ENCODE measurements at places on chromosomes 1 and 21.

GRCh38 chr1:170530972-170531757, 801 bp upstream of the GORAB start:
- no peak for DNase-seq

DNA sequence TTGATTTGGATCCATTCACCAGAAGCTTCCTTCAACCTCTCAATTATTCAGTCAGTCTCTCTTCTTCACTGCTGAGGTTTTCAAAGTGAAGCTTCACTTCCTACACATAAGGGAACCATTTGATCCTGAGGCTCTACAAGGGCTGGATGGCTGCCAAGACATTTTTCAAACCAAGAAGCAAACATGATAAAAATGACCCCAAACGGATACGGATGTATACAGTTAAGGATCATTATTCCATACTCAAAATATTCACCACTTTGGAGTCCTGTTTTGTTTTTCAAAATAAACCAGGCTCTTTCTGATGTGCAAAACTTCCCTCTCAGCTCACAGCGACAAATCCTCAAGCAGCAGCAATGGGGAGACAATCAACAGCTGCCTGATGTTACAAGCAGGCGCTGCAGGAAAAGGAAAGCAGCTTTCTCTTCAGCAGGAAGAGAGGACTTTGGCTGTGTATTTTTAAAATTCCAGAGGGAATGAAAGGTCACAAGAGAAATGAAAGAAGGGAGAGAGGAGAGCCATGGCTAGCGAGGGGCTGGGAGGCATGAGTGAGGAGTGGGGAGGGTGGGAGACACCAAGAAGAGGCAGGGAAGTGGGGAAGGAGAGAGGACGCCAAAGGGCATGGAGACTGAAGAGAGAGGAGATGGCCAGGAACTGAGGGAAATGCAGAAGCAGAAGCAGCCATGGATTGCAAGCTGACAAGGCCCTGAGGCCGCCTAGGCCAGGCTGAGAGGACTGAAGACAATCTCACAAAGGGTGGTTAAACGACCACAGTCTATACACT, 145.4 kb downstream of the SLC45A1 start:
- peak; percentile 48 for DNase-seq

DNA sequence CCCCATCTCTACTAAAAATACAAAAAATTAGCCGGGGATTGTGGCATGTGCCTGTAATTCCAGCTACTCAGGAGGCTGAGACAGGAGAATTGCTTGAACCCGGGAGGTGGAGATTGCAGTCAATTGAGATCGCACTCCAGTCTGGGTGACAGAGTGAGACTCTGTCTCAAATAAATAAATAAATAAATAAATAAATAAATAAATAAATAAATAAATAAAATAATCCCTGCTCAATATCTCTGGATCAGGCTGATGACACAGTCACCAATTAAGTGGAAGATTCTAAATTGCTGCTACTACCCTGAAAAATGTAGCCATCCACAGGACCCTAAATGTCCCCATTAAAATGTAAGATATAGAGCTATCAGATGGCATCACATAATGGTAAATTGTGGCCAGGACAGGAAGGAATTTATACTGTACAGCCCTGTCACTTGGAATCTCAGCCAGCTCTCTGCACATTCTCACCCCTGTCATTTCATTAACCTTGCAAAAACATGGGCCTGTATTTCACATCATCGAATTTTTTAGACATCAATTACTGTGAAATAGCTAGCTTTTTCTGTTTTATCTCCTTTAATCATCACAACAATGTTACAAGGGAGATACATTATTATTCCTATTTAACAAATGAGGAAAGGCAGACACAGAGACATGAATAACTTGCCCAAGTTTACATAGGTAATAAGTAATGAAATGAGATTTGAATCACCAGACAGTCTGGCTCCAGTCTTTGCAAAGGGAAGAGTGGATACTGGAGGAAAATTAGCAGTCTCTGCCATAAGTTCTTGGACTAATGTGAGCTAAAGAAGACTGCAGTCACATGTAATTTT, 56.7 kb upstream of the NTPCR start:
- no peak for DNase-seq

- DNase-seq: peak; percentile 75
These were observed 95.3 kb downstream of the ABCA4 start for GRCh38 chr1:94025383-94026340.

DNA sequence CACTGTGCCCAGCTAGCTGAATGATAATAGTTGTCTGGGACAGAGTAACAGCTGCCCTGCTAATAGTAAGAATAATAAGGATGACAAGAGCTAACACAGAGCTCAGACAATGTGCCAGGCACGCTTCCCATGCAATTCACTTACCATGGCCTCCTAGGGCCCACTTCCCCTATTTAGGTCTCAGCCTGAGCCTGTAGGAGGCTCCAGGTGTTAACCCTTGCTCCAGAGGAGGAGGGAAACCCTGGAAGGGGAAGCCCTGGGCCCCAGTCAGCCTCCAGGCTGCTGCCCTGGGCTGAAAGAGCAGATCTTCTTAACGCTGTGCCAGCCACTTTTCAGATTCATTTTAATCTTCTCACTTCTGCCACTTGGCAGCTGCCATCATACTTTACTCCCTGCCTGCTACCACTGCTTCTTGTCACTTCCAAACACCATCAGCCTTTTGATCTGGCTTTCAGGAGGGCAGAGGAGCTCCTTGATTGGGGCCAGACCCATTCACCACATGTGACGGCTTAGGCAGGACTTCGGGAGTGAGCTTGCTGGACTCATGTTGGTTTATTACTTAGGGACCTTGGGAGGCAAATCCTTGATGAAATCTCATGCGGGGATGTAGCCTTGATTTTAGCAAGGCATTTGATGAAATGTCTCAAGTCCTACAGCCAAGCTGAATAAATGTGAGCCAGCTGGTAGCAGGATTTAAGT, 66.7 kb upstream of the PARP1 start:
- no peak for DNase-seq

DNA sequence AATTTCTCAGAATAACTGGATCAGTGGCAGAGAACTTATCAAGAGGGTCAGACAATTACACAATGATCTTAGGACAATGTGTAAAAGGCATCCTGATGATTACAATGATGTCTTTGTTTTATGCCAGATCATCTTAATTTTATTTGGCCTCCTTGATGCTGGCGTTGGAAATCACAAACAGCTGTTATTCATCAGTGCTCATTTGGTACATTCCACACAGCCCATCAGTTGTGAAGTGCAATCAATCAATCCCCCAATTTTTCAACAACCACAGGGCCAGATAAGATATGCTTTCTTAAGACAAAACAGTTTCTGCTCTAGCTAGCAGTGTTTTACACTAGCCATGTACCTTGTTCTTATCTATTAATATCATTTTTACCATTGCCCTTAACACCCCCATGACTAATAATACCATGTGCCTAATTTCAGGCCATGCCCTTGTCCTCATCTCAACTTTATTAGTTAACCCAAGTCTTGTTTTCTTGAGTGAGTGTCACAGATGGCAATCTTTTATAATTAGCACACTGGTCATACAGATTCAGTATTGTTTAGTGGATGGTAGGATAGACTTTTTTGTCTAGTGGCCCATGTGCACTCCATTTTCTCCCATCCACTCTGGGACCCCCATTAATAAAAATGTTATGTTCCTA, 40.8 kb upstream of the COL24A1 start:
- DNase-seq: no peak

GRCh38 chr1:32918179-32918578, 17.0 kb upstream of the TMEM54 start:
- no peak for DNase-seq

GRCh38 chr1:88327391-88328267, 356.4 kb upstream of the PKN2 start:
- peak; percentile 89 for DNase-seq

DNA sequence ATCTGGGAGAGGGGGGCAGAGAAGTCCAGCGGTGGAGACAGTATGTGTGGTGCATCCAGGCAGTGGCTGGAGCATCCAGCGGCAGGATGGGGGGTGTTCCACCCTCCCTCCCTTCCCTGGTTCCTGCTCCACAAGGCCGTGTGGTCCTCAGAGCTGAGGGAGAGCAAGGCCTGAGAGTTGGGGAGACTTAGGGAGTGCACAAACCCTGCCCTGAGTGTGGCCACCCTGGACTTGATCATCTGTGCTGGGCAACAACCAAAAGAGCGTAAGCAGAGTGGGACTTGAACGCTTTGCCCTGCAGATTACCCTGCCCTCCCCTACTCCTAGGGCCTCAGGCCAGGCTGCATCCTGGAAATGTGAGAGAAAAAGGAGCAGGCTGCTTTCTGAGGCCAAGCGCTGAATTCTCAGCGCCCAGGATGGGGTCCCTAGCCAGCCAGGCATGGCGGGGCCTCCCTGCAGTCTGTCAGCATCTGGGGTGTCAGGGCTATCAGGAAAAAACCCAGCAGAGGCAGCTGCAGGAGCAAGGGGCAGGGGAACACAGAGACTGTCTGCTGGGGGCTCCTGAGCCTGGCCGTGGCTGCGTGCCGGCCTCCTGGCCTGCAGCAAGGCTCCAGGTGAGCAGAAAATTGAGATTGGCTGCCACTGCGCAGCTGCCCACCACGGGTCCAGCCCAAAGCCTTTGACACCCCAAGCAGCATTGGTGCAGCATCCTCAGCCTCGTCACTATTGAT, 266.2 kb downstream of the NPHP4 start:
- no peak for DNase-seq

DNA sequence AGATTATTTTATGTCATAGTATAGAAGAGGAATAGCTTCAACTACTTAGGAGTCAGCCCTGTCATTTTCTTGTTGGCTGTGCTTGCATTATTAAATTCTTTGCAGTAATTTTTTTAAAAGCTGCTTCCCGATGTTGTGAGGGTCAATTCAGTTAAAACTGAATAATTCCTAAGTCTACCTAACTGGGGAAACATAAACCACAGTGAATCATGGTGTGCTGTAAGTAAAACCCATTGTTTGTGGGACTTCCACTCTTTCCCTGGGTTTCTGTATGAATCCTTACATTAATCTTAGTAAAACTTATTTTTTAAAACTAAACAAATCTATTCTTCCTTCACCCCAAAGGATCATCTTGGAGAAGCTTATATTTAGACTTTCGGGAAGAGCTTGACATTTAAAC, 4.4 kb downstream of the SUCO start:
- no peak for DNase-seq

GRCh38 chr1:176206006-176206960, 803 bp downstream of the COP1 start:
- peak; percentile 36 for DNase-seq

GRCh38 chr1:222390181-222390580, 157.7 kb downstream of the HHIPL2 start:
- peak; percentile 77 for DNase-seq

DNA sequence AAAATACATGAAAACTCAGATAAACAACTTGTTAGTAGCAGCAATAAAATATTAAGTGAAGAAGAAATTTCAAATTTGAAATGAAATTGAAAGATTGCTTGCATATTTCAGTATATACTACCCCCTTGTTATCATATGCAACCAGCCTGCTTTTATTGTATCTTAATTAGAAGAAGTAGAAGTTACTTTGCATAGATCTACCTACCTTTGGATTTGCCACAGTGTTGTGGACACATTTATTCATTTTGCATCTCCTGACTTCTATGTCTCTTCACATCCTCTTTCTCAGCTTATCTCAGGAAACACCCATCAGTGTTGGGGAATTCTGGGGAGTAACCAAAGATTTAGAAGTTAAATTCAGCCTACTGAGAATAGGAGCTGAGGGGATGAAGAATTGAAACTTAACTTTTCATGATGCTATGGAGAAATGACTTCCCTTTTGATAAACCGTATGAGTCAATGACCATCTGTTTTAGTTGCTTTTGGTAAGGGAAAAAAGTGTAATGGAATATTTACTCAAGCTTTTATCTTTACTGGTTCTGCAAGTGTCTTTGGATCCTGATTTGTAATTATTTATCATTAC, 96.9 kb downstream of the RGL1 start:
- DNase-seq: no peak

GRCh38 chr1:205570796-205571537, 60.8 kb downstream of the ELK4 start:
- no peak for DNase-seq

GRCh38 chr1:100502052-100502792, 35.7 kb upstream of the GPR88 start:
- no peak for DNase-seq

- DNase-seq: no peak
These were observed 174.2 kb downstream of the BRINP3 start for GRCh38 chr1:190303501-190303900.

DNA sequence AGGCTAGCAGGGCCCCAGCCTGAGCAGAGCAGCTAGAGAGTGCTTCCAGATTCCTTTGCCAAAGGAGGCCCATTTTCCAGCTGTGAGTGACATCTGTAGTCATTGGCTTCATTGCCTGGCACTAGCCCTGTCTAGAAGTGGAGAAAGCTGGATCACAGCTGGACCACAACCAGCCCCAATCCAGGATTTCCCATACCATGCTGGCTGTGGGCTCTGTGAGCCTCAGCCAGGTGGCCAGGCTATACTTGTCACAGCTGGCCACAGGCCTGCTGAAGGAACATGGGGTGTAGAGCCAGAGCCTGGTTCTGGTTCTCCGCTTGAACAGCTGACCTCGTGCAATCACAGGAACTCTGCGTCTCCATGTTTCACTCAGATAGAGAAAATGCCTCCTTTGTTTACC, 36.6 kb downstream of the RIMKLA start:
- DNase-seq: no peak

DNA sequence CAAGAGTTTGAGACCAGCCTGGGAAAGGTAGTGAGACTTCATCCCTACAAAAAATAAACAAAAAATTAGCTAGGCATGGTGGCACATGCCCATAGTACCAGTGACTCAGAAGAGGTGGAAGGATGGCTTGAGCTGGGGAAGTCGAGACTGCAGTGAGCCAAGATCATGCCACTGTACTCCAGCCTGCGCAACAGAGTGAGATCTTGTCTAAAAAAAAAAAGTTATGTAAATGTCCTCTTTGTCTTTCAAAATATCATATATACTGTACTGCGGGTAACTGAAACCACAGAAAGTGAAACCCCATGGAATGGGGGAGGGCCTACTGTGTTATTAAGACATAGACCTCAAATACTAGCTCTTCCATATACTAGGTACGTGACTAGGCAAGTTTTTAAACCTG, 20.8 kb downstream of the ACADM start:
- no peak for DNase-seq
